Pancreas (tissue), 10 donors: ENCODE measurements at places on chromosomes 13 and 19. TPM values are rescaled to one million over a fixed set of nuclear protein-coding genes. Genes with fewer than 3 reads are reported as not detected.

- H3K27me3 ChIP-seq = no peaks in the 10 kb centered on the region
- DNase-seq = no peak
- H3K36me3 ChIP-seq = no peaks in the 10 kb centered on the region
- H3K4me1 ChIP-seq = no peaks in the 10 kb centered on the region
- no peak overlapping the region for H3K4me3 ChIP-seq
Observed at GRCh38 chr13:74732736-74733385, 598.7 kb upstream of the KLF12 start.

GRCh38 chr19:15633082-15633835 is 7.4 kb upstream of the CYP4F3 start:
- H3K27ac ChIP-seq = no peak overlapping the region
- H3K4me3 ChIP-seq = no peak overlapping the region
- H3K27me3 ChIP-seq = no peaks in the 10 kb centered on the region
- no peaks in the 10 kb centered on the region for H3K4me1 ChIP-seq

- DNase-seq = peak; percentile 46
- no peak overlapping the region for H3K27ac ChIP-seq
- no peaks in the 10 kb centered on the region for H3K27me3 ChIP-seq
- H3K4me3 ChIP-seq = no peak overlapping the region
Observed at GRCh38 chr13:110644892-110645521, 29.7 kb downstream of the NAXD start.

- no peak for DNase-seq
- H3K4me1 ChIP-seq = no peaks in the 10 kb centered on the region
- no peak overlapping the region for H3K27ac ChIP-seq
- H3K4me3 ChIP-seq = no peak overlapping the region
Observed at GRCh38 chr19:42352301-42353259, 27.1 kb downstream of the MEGF8 start.

DNA sequence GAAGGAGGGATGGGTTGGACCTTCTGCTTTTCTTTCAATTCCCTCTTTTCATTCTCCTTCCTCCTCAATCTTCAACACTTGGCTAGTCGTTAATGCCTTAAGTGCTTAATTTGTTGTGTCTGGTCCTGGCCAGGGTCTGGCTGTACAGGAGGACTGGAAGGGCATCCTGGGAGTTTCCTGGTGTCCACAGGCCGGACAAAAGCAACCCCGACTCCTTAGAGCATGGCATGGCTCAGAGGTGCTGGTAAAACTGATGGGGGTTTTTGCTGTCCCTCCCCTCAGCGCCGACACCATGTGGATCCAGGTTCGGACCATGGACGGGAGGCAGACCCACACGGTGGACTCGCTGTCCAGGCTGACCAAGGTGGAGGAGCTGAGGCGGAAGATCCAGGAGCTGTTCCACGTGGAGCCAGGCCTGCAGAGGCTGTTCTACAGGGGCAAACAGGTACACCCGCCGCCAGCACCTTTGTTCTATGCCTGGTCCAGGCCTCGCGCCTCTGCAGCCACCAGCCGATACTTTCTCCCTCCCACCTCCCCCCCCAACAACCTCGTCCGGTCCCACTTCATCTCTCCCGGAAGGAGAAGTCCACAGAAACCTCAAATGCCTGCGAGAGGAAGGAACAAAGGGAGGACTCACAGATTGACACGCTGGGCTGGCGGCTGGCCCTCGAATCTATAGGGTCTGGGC is 1.4 kb downstream of the UHRF1 start:
- H3K27me3 ChIP-seq = no peaks in the 10 kb centered on the region
- H3K4me3 ChIP-seq = peak overlapping the region; percentile 44
- H3K36me3 ChIP-seq = no peaks in the 10 kb centered on the region

DNA sequence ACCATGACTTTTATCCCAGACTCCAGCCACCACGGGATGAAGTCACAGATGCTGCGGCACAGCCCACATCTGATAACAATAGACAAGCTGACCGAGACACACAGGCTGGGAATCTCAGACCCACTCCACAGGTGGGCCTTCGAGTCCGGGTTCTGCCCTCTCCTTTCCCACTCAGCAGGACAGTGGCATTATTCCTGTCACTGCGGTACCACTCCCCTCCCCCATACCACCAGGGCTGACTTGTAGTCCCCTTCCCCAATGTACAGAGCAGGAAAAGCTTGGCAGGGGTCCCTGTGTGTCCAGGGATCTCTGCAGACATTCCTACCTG is 179 bp upstream of the AMER2 start:
- peaks cover 5% of the 10 kb centered on the region for H3K27me3 ChIP-seq
- H3K4me3 ChIP-seq = no peak overlapping the region
- no peaks in the 10 kb centered on the region for H3K36me3 ChIP-seq
- H3K27ac ChIP-seq = no peak overlapping the region
- H3K4me1 ChIP-seq = no peaks in the 10 kb centered on the region

GRCh38 chr19:45716359-45717130 is 14.2 kb downstream of the FBXO46 start:
- no peaks in the 10 kb centered on the region for H3K4me1 ChIP-seq
- peak overlapping the region; percentile 60 for H3K27ac ChIP-seq
- H3K36me3 ChIP-seq = no peaks in the 10 kb centered on the region

DNA sequence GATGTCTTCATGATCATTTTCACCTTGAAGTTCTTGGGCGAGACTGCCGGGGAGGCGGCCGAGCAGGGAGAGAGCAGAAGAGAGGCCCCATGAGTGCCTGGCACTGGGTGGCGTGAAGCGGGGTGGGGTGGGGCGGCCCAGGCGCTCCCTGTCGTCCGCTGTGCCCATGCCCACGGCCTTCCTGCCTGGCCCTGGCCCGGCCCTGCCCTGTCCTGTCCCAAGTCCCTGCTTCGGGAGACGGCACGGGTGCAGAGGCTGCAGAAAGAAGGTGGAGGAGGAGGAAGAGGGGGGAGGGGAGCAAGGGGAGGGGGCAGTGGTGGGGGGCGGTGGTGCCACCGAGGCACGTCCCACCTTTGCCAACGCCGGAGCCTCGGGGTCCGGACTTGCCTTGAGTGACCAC is 118.4 kb downstream of the PTPRS start:
- no peak overlapping the region for H3K27ac ChIP-seq
- no peak overlapping the region for H3K4me3 ChIP-seq
- no peaks in the 10 kb centered on the region for H3K27me3 ChIP-seq
- peaks cover 28% of the 10 kb centered on the region for H3K36me3 ChIP-seq
- DNase-seq = no peak
- no peaks in the 10 kb centered on the region for H3K4me1 ChIP-seq

- H3K27ac ChIP-seq = no peak overlapping the region
- H3K4me3 ChIP-seq = no peak overlapping the region
- no peak for DNase-seq
- H3K4me1 ChIP-seq = no peaks in the 10 kb centered on the region
- H3K27me3 ChIP-seq = no peaks in the 10 kb centered on the region
- H3K36me3 ChIP-seq = no peaks in the 10 kb centered on the region
Observed at GRCh38 chr19:52660981-52661380, 22.8 kb upstream of the ZNF83 start.

KLK8 gene
- not detected for total RNA-seq

LILRB1 gene
- 8.8 TPM for total RNA-seq

SOX21 gene
- not detected for total RNA-seq

SPACA4 gene
- total RNA-seq = not detected

KLK3 gene
- not detected for total RNA-seq
